ENCODE measurements at places on chromosomes 16 and 17.

GRCh38 chr17:53722407-53722806, 100.3 kb upstream of the KIF2B start:
- no peak for DNase-seq

GRCh38 chr16:67477960-67478554, 2.9 kb downstream of the ATP6V0D1 start:
- no peak for DNase-seq

DNA sequence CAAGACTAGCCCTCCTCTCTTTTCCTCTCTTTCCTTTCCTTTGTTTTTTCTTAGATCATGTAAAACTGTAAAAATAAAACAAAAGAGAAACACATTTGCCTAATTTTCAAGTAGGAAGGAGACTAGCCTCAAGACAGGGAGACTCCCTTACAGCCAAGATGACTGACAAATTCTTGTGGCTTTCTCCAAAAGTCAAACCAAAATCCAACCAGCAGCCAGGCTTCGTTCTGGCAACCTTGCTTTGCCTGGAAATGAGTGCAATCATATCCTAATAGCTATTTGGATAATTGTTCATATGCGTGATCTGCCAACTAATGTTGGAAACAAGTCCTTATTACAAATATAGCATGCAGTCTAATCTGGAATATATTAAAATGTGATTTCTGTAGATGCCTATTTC, 868.9 kb upstream of the SOX9 start:
- no peak for DNase-seq

GRCh38 chr17:42586514-42587230, 9.1 kb upstream of the PSMC3IP start:
- DNase-seq, result no peak

- no peak for DNase-seq
These were observed 5.1 kb upstream of the UNC13D start for GRCh38 chr17:75849279-75849646.

DNA sequence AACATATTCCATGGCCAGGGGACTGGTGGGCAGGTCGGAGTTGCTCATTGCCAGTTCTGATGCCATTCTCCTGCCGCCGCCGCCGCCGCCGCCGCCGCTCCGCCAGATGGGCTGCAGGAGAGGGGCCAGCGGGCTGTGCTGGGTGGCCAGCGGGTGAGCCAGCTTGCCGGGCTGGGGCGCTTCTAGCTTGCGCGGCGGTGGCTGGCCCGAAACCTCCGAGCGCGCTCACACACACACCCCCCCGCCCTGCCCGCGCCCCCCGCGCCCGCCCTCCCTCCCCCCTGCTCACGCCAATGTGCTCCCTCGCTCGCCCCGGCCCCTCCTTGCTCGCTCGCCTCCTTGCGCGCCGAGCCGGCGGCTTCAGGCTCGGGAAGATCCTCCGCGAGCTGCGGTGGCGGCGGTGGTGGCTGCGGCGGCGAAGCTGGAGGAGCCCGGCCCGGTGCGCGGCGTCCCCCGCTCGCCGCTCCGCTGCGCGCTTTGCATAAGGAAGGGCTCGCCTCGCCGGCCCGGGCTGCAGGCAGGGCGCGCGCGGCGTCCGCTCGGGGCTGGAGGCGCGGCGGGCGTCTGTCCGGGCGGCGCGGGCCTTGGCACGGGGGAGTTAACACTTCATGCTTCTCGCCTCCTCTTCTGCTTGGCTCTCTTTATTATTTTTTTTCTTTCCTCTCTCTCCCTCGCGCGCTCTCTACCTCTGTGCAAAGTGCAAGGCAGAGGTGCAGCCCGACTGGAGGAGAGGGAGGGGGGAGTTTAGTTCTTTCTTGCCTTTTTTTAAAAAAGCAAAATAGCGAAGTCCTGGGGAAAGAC, 500 bp downstream of the MAF start:
- DNase-seq, result peak; percentile 47

DNA sequence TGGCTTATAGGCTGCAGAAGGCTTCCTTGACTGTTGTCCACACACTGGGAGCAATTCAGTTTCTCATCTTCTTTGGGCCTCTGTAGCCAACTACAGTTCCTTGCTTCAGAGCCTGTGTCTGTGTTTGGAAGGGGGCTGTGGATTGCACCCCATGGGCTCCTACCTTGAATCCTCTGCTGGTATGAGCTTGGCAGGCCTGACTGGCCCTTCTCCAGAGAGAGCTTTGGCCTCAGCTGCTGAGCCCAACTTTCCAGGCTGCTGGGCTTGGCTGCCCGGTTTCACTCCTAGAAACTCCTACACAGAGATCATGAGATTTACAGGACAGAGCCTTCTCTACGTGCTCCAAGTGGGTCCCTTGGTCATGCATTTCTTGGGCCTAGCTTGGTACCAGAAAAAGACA, 354.4 kb downstream of the SNX29 start:
- DNase-seq, result no peak

DNA sequence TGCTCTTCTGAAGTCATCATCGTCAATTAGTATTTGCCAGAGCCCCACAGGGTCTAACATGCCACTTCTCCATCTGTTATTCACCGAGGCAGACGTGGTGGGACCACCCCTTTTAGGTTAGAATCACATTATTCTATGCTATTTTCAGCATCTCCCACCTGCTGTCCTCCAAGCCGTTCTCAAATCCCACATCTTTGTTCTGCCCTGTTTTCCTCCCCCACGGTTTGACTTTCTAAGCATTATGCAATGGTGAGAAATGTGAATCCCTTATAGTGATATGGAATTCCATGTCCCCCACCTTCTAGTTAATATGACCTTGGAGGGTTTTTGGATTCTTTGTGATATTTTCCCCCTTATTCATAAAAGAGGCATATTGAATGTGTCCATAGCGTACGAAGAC, 634.1 kb upstream of the RBFOX1 start:
- DNase-seq, result no peak

- no peak for DNase-seq
These were observed 158.9 kb upstream of the NOG start for GRCh38 chr17:56434610-56435009.

DNA sequence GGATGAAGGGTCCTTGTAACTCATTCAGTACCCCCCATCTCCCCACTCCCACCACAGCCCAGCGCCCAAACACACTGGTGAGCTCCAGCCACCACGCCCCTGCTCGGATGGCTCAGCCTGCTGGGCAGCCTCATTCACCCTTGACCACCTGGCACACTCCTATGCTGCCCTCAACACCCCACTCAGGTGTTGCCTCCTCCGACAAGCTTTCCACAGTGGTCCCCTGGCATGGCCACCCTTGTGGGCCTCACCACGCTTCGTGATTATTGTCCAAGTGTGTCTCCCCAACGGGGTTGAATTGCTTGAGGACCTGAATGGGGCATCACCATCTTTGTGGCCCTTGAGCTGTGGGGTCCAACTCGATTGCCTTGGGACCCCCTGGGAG, 12.0 kb upstream of the DOC2B start:
- DNase-seq, result no peak

DNA sequence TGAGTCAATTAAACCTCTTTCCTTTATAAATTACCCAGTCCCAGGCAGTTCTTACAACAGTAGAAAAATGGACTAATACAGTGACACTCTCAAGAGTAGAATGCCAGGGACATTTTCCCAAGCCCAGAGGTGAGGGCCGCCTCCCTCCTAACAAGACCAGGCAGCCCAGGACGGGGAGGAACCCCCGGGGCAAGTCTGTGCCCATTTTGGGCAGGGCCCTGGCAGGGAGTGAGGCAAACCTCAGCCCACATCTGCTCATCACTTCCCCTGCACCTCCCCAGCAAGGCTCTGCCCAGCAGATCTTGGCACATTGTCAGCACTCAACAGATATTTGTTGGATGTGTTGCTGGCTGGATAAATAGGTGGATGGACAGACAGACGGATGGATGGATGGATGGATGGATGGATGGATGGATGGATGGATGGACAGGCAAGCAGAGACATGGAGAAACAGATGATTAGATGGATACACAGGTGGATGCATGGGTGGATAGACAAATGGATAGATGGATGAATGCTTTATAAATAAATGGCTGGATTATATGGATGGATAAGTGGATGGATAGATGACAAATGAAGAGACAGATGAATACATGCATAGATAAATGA, 271.3 kb downstream of the PARN start:
- no peak for DNase-seq

- DNase-seq, result no peak
These were observed 89.8 kb downstream of the GSG1L start for GRCh38 chr16:27973678-27974077.

GRCh38 chr17:80743181-80743771, 198.6 kb downstream of the RPTOR start:
- DNase-seq, result peak; percentile 73

DNA sequence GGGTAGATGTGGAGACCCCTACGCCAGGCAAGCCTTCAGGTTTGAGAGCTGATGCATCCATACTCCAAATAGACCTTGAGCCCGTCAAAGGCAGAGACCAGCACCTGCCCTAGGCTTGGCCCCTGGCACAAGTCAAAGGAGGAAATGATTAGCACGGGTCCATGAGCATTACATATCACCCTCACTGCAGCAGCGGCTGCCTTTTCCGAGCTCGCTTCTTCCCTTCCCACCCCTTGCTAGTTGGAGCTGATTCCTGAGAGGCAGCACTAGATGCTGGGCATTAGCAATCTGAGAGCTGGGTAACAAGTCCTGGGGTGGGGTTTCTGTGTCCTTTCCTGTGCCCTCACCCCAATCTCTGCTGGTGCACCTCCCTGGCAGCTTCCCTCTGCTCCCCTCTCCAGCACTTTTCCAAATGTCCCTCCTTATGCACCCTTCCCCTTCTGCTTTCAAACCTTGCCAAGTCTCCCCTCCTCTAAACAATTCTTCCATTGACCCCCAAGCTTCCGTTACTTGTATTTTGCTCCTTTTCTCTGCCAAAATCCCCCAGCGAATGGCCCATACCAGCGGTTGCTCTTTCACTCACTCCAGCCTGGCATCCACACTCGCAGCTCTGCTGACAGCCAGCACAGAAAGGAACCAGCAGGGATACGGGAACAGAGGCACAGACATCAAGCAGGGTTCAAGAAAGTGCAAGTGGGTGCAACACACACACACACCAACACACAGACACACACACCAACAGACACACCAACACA, 3.0 kb downstream of the CDRT4 start:
- no peak for DNase-seq

DNA sequence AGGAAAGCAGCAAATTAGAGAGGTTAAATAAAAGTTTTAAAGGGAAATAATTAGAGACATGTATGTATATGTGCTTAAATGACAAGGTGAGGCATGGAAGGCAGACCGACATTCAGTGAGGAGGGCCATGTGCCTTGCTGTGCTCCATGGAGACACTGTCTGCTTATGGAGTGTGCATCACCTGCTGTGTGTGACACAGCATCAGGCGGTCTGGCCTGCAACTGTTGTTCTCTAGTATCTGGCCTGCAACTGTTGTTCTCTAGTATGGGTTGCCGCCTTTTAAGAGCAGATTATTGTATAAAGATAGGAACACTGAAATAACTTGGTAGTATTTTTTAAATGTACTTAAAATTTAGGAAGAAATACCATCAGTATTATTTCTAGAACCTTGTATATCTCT, 225.1 kb downstream of the LGALS9B start:
- no peak for DNase-seq

DNA sequence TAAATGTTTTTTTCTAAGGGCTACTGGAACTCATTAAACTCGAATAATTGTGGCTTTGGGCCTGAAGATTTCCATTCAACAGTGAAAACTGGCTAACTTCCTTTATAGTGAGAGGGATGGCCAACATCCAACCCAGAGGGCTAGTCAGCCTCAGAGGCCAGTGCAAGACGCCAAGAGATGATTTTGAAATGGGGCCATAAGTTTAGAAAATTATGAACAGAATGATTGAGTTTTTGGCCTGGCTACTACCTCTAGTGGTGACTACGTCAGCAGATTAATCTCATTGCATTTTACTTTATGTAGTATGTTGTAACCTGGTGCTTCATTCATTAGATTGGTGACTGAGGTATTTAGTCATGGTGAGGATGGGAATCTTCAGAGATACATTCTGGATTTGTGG, 28.4 kb downstream of the HAPSTR1 start:
- no peak for DNase-seq

DNA sequence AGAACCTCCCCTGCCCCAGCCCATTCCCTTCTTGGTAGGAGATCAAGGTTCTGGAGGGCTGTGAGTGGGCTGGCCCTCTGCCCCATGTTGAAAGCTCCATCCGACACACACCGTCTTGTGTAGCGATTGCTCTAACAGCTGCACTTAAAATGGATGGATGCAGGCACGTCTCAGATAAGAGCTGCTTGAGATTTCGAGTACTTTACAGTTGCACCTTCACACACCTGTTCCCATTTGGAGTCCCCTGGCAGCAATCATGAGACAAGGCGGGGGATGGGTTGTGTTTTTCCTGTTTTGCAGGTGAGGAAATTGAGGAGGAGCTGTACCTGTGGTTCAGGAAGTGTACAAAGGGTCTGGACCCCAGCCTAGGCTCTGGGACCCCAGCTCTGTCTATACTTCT, 25.6 kb upstream of the TAC4 start:
- DNase-seq, result no peak

GRCh38 chr16:19649980-19650379, 68.0 kb downstream of the KNOP1 start:
- no peak for DNase-seq

GRCh38 chr16:50197582-50197981, 44.5 kb downstream of the TENT4B start:
- DNase-seq, result no peak

- no peak for DNase-seq
These were observed 43.4 kb downstream of the CPD start for GRCh38 chr17:30422171-30422570.

DNA sequence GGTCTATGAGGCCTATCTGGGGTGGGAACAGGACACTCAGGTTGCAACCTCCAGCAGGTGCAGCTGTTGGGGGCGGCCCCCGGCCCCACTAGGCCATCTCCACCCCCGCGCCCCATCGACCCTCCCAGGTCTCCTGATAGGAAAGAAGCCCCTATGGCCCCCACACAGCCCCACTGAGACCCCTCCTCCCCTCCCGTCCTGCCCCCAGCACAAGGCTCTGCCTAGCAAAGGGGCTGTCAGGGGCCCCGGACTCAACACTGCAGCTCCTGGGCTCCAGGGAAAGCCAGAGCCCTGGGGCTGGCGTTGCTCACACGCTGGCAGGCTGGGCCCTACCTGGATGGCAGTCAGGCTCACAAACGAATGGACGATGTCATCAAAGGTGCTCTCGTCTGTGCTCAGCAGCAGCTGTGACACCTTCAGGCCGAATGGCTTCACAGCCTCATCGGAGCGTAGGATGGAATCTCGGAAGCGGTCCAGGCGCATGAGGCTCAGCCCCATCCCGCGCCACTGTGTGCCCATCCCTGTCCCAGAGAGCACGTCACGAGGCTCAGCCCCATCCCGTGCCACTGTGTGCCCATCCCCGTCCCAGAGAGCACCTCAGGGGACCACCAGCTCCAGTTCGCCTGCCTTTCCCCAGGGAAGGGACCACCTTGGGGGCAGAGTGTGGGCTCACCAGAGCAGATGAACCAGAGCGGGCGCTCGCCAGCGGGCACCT, 7.3 kb downstream of the FASN start:
- DNase-seq, result no peak

DNA sequence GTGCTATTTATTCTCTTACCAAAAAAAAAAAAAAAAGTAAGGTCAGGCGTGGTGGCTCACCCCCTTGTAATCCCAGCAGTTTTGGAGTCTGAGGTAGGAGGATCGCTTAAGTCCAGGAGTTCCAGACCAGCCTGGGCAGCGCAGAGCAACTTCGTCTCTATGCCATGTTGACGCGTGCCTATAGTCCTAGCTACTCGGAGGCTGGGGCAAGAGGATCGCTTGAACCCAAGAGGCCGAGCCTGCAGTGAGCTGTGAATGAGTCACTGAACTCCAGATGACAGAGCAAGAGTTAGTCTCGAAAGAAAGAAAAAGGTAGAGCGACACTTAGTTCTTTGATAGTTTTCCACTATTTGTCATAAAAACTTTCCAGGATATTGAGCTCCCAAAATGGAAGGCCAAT, 1.4 kb upstream of the TENT4B start:
- peak; percentile 20 for DNase-seq

GRCh38 chr16:56355786-56356275, 69.5 kb downstream of the AMFR start:
- DNase-seq, result no peak

Measured in activated naive CD4-positive, alpha-beta T cell treated with anti-CD3 and anti-CD28 coated beads, Interleukin-2, amount 50 U/mL, for 16 hours (primary cell).